Thyroid gland (tissue), 4 donors: ENCODE measurements at places on chromosomes 13 and 19.

- DNase-seq: no peak
Measured at GRCh38 chr13:43528992-43529391, 257.8 kb downstream of the ENOX1 start.

- no peak for DNase-seq
Measured at GRCh38 chr13:53004573-53004972, 24.0 kb upstream of the OLFM4 start.

DNA sequence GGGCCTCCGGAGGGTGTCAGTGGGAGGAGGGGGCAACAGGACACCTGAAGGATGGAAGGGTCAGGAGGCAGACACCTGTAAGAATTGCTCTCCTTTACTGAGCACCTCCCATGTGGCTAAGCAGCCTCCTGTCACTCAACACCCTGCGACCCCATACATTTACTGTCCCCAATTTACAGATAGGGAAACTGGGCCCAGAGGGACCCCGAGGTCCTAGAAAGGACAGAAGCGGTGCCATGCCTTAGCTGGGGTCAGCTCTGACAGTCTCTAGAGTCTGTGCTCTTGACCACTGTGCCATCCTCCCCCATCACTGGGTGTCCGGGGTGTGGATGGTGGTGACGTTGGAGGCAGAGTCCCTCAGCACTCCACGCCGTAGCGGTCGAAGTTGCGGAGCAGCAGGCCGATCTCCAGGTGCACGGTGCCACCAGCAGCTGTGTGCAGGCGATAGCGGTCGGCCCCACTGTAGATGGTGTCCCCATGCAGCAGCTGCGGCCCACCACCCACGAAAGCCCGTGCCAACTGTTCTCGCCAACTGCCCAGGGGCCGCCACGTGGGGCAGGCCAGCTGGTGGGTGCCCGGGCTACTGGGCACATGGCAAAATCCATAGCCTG, 726 bp upstream of the TGFB1 start:
- no peak for DNase-seq

GRCh38 chr13:43631106-43631505, 155.7 kb downstream of the ENOX1 start:
- no peak for DNase-seq

DNA sequence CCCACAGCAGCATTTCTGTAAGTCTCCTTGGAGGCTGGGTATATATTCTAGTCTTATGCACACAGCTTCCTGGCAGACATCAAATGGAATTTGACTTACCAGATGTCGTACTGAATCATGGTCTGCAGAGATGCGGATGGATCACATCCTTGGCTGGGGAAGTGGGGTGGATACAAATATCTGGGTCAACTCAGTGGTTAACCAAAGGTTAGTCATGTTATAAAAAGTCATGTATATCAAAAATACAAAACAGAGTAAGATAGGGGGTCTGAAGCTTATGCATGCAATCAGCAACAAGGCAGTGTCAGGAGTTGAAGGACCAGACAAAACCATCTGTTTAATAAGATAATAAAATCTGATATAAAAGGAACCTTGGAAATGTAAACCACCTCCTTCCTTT, 61.9 kb downstream of the WASF3 start:
- no peak for DNase-seq

GRCh38 chr19:46722421-46723022, 5.6 kb upstream of the PRKD2 start:
- DNase-seq: no peak
